Type B pancreatic cell (in vitro differentiated cells): ENCODE measurements at places on chromosomes 5 and 9.

DNA sequence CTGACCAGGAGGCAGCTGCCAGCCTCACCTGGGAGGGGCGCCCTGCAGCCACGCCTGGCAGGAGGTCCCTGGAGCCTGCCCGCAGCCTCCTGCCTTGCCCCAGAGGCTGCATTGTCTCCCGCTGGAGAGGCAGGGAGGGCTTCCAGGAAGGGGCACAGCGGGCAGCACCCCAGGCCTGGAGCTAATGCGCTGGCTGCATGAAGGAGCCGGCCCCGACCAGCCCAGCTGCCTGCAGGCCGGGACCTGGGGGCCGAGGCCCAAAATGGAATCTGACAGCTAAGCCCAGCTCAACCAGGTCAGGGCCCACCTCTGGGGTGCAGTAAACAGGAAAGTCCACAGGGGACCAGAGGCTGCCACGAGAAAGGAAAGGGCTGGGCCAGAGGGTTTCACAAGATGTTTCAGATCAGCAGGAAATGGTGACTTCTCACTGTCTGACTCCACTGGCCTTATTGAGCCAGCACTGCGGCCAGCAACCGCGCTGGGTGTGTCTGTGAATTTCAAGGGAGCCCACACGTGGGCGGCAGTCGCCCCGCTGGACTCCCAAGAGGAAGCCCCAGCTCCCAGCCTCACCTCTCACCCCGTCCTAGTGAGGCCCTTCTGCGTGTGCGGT lies 18.6 kb upstream of the NOTCH1 start:
- no peak for DNase-seq

GRCh38 chr5:93130624-93131490 lies 450.2 kb downstream of the NR2F1-AS1 start:
- no peak for DNase-seq

DNA sequence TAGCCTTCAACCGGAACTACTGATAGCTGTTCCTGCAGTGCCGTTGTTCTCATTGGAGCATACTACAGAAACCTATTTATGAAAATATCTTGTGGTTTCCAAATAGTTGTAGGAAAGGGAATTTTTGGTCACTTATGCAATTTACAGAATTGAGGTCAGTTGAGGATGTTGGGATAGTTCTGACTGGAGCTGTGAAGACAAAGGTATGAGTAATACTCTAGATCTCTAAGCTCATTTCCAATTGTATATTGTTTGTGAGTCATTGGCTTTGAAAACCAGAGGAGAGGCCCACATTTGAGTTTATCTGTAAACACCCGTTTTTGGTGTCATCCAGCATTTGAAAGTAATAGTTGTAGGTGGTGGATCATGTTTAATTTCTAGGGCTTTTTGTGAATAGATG lies 561.3 kb upstream of the WWC1 start:
- no peak for DNase-seq

GRCh38 chr5:142618130-142618523 lies 67.8 kb downstream of the FGF1 start:
- DNase-seq = no peak

DNA sequence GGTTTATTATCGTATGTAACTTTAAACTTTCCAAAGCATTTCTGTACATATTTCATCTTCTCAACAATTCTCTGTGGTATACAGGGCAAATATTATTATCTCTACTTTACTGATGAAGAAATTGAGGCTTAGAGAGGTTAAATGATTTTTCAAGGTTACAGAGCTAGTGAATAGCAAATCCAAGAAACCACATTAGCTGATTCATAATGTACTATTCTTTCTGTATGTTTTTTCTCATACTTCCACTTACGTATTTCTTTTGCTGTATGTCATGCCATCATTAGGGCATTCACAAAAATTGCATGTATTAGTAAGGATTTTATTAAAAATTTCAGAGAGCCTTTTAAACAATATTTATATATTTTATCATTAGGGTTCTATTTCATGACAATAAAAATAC lies 372.4 kb upstream of the DMAC1 start:
- DNase-seq = no peak

- no peak for DNase-seq
Measured at GRCh38 chr5:89988129-89988810, 421.3 kb downstream of the CETN3 start.

DNA sequence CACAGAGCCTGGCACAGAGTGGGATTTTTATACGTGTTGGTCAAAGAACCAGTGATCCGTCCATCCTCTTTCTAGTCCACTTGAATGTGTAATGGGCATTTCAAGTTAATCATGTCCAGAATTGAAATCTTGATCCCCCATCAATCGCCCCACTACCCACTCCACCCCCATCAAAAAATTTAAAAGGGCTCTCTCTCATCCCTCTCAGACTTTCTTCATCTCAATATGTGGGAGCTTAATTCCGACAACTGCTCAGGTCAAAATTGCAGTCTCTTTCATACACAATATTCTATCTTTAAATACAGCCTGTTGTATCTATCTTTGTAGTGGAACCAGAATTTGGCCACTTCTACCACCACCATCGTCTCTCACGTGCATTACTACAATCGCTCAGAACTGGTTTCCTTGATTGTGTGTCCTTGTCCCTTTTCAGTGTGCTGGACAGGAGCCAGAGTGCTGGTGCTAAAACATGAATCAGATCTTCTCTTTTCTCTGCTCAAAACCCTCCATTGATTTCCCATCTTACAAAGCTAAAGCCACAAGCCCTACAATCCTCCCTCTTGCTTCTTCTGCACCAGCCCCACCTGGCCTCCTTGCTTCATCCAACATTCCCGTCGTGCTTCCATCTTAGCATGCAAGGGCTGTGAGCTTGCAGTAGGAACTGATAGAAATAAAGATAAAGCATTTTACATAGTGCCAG lies 786 bp upstream of the KIF3A start:
- DNase-seq = no peak

- no peak for DNase-seq
Measured at GRCh38 chr9:107269681-107270080, 13.4 kb upstream of the RAD23B start.

DNA sequence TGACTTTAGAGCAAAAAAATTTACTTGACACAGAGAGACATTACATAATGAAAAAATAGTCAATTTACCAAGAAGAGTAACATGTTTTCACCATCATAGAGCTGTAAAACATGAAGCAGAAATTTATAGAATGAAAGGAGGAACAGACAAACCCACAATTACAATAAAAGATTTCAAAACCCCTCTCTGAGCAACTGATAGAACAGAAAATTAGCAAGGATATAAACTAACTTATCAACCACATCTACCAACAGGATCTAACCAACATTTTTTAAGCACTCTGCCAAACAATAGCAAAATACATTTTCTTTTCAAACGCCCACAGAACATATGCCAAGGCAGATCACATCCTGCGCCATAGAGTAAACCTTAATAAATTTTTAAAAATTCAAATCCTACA lies 17.9 kb downstream of the SLCO4C1 start:
- no peak for DNase-seq

- no peak for DNase-seq
Measured at GRCh38 chr5:115573133-115573532, 28.6 kb upstream of the FEM1C start.

DNA sequence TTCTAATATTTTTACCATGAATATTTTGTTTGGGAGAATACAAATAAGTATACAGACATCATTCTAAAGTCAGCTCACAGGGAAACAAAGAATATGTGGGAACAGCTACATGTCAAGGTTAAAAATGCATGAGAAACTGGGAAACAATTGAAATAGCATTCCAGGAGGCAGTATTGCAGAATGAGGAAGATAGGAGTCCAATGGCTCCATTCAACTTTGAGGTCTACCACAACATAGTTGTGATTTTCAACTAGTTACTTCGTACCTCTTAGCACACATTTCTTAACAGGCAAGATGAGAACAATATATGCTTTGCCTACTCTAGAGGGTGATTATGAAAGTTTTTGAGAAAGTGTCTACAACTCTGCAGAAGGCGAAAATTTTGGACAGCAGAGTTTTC lies 35.2 kb upstream of the CAST start:
- no peak for DNase-seq

GRCh38 chr9:109518621-109519335 lies 20.7 kb upstream of the PTPN3 start:
- no peak for DNase-seq
